ENCODE measurements at places on chromosomes 7 and 10. TPM values are rescaled to one million over a fixed set of nuclear protein-coding genes. Genes with fewer than 3 reads are reported as not detected.

TUBB8 gene
- not detected for total RNA-seq

ST8SIA6 gene
- total RNA-seq: not detected

TSPAN12 gene
- not detected for total RNA-seq

DNA sequence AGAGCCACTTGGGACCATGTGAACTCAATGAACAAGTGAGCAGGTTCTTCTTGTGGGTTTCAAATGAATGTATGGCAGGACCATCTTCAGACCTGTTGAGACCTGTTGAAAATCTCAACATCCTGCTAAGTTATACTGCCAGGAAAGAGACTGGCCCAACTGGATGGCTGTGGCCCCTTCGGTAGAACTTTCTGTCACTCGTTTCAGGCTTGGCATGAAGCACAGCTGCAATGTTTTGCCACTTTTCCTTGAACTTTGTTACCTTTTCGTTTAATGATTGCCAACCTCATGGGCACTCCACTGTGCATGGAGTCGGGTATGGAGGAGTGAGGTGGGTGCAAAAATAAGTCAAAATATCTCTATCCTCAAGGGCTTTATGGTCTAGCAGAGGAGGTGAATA is 36.7 kb upstream of the SLC35B4 start:
- no peaks in the 10 kb centered on the region for H3K36me3 ChIP-seq
- H3K4me1 ChIP-seq: peaks cover 2% of the 10 kb centered on the region
- no peak overlapping the region for H3K27ac ChIP-seq
- no peak for DNase-seq
- peaks cover 9% of the 10 kb centered on the region for H3K27me3 ChIP-seq
- H3K4me3 ChIP-seq: no peak overlapping the region

GRCh38 chr10:49327036-49327813 is 28.3 kb downstream of the C10orf71 start:
- no peak overlapping the region for H3K4me3 ChIP-seq
- no peak overlapping the region for H3K27ac ChIP-seq
- H3K27me3 ChIP-seq: no peaks in the 10 kb centered on the region

- H3K27ac ChIP-seq: no peak overlapping the region
- no peak overlapping the region for H3K4me3 ChIP-seq
- H3K4me1 ChIP-seq: no peaks in the 10 kb centered on the region
- H3K27me3 ChIP-seq: no peaks in the 10 kb centered on the region
These were observed 84.6 kb downstream of the KMT2C start for GRCh38 chr7:152351168-152351567.

DNA sequence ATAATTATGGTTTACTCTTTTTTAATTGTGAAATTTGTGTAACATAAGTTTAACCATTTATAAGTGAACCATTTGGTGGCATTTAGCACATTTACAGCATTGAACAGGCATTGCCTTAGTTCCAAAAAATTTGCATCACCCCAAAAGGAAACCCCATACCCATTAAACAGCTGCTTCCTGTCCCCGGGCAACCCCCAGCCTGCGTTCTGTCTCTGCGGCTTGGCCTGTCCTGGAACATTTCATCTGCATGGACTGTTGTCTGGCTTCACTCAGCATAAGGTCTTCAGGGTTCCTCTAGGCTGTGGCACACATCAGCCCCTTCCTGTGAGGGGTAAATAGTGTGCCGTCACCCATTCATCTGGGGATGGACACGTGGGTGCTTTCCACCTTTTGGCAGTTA is 6.9 kb downstream of the RET start:
- H3K36me3 ChIP-seq: no peaks in the 10 kb centered on the region

DNA sequence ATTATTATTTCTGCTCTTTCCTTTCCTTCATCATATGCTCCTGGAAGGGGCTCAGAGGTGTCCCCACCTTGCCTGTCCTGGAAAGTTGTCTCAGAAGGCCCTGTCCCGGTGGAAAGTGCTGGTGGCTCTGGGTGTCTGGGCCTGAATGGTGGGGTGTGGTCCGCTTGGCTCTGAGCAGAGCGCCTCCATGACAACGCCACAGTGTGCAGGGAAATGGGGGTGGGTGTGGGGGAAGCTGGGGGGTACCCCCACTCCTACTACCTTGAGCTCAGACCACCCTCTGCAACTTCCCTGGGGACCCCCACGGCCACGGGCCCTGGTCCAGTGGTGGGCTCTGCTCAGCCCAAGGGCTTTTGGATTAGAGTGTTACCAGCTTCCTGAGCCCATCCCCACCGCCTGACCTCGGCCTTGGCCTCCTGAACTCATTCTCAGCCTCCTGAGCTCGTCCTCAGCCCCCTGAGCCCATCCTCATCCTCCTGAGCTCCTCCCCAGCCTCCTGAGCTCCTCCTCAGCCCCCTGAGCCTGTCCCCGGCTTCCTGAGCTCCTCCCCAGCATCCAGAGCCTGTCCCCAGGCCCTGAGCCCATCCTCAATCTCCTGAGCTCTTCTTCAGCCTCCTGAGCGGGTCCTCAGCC is 106.4 kb upstream of the FAM20C start:
- H3K4me1 ChIP-seq: peaks cover 21% of the 10 kb centered on the region
- no peak for DNase-seq
- no peak overlapping the region for H3K4me3 ChIP-seq
- H3K27me3 ChIP-seq: no peaks in the 10 kb centered on the region

- H3K27me3 ChIP-seq: no peaks in the 10 kb centered on the region
- H3K4me3 ChIP-seq: no peak overlapping the region
- DNase-seq: no peak
- no peak overlapping the region for H3K27ac ChIP-seq
These were observed 20.0 kb downstream of the LRRC4 start for GRCh38 chr7:128011131-128011661.

DNA sequence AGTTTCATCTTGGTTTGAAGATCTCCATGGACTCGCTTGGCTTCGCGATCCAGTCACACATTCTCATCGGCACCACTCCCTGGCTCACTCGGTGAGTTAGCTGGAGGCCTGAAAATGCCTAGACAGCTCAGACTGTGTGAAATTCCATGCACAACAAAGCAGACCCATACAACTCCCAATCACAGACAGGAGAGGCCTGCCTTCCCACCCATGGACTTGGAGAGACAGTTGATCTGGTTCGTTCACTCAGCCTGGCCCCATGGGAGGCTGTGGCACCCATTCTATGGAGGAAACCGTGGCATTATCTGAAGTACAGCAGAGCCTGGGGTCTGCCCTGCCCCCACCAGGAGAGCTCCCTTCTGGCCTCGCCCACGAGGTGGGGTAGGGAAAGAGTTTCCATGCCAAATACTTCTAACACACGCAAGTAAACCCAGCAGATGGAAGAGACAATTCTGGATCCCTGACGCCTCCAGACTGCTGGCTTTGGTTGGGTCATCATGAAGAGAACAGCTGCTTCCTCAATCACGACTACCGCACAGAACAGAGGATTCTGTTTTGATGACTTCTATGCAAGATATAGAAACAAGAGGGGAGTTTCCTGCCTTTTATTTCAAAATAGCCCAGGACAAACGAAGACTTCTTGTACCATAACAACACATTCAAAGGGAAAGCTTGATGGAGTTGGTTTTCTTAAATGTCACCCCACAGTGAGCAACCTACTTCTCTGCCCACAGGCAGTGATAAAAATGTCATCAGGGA is 15.9 kb downstream of the FAM53B start:
- peak overlapping the region; percentile 52 for H3K27ac ChIP-seq
- peaks cover 93% of the 10 kb centered on the region for H3K4me1 ChIP-seq
- H3K27me3 ChIP-seq: no peaks in the 10 kb centered on the region
- no peak for DNase-seq
- H3K4me3 ChIP-seq: peak overlapping the region; percentile 11

Measured in activated CD8-positive, alpha-beta memory T cell treated with anti-CD3 and anti-CD28 coated beads, Interleukin-2, amount 10 ng/mL, durations not matched to agents 7 days and 5 days (primary cell).